ENCODE measurements at places on chromosomes 6 and 20.

DNA sequence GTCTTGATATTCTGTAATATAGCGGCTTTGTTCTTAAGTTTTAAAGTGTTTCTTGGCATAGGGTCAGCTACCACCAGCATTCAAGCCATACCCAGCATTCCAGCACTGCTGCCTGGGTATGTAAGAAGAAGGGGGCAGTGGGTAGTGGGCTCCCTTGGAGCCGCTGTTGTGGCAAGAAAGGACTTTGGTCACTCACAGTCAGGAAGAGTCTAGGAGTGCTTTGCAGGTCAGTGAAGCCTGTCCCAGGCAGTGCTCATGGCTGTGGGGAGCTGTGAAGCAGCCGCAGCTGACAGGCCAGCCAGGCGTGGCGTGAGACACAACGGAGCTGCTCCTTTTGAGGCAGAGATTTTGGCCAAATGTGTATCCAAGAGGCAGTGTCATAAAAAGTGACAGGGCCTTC is 512.0 kb downstream of the CDKAL1 start:
- no peak for DNase-seq

- DNase-seq: no peak
Measured at GRCh38 chr6:109091314-109092024, 3.2 kb downstream of the SESN1 start.

- DNase-seq: peak; percentile 46
Measured at GRCh38 chr6:145731447-145731846, 3.9 kb downstream of the EPM2A start.

DNA sequence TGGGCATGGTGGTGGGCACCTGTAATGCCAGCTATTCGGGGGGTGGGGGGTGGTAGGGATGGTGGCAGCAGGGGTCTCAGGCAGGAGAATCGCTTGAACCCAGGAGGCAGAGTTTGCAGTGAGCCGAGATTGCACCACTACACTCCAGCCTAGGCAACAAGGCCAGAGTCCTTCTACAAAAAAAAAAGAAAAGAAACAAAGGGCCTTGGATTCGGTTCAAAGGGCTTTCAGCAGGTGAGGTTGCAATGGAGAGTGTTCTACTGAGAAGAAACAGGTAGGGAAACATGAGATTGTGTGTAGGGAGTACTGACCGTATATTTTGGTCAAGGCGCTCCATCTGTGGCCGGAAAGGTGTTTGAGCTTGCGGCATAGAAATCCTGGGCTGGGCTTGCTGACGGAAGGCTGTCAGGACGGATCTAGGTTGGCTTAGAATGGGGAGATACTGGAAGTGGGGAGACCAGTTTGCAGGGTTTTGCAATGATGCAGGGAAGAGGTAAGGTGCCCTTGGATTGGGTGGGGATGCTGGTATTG is 40.7 kb upstream of the DSP start:
- no peak for DNase-seq

GRCh38 chr20:46178891-46179290 is 60.8 kb downstream of the CD40 start:
- no peak for DNase-seq

- DNase-seq: no peak
Measured at GRCh38 chr20:63554361-63555278, 661 bp downstream of the FNDC11 start.

DNA sequence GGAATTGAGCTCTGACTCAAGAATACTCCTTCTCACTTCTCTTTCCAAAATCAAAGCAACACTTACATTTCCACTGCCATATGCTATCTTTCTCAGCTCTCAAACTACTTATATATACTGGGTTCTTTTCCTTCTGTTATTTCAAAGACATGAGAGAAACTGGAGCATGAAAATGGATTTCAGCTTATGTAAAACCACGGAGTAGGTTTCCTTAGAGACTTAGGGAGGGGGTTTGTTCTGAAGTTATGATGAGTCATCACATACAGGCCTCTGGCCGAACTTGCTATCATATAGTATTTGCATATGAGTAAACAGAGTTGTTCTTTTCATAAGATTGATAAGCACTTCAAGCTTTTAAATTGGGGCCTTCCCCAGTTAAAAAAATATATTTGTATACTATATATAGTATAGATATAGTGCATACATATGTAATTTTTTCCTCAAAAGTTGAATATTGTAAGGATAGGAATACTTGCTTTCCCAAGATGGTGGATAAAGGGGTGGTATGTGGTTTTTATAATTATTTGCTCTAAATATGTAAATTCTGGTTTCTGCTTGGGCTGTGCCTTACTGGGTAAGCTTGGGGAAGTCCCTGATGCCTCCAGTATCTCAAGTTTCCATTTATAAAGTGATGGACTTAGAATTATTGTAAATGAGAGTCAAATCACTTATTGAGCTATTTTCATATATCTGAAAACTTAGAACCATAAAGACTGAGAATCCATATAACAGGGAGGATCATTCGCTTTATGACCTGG is 273.9 kb downstream of the RFPL4B start:
- peak; percentile 25 for DNase-seq

DNA sequence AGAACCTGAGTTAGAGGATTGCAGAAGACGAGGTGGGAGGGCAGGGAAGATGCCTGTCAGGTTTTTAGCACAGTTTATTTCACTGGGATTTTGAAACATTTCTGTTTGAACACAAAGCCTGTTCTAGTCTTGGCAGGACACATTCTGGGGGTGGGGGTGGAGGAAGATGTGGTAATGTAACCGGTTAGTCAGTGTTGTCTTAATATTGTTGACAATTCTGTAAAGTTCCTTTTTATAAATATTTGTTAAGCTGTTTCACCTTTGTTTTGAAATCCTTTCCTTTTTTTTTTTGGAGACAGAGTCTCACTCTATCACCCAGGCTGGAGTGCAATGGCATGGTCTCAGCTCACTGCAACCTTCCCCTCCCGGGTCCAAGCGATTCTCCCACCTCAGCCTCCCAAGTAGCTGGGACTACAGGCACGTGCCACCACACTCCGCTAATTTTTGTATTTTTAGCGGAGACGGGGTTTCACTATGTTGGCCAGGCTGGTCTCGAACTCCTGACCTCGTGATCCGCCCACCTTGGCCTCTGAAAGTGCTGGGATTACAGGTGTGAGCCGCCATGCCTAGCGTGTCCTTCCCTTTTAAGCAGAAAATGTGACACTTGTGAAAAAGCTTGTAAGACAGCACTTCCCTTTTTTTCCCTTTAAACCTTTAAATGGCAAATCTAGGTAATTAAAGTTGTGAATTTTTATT is 20.2 kb downstream of the SLC9A8 start:
- no peak for DNase-seq

DNA sequence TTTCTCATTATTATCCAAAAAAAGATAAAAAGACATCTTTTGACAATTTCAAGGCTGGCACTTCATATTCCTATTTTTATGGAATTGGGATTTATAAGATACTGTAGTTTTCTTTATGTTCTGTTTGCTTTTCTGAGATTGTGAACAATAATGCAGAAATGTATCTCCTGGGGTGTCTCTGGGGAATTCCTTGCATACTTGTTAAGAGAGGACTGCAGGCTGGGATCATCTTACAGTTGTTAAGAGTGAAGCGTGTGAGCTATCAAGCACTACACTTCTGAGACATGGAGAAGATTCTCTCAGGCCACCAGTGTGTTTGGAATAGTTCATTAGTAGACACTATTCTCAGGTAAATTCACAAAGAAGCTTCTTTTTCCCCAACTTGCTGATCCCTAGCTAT is 963.3 kb upstream of the GJE1 start:
- peak; percentile 65 for DNase-seq

DNA sequence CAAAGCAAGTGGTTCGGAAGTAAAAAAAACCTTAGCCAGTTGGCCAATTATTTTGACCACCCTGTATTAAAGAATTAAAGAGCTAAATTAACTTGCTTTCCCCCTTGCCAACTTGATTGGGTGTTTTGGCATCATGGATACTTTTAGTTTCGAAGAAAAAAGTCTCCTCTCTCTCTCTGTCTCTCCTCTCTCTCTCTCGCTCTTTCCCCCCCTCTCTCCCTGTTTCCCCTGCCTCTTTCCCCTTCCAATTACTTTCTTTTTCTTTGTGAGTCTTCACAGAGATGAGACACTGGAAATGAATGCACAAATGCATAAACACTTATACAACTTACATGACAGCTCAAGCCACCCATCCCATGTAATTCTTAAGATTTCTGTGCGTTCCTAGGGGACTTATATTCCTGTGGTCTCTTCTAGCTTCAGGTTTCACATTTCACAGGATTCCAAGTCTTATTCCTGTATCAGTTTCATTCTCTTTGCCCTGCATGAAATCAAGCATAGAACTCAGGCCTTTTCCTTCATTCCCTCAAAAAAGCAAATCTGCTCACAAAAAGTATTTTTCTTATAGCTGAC is 32.9 kb upstream of the EYA4 start:
- DNase-seq: no peak

GRCh38 chr20:36984257-36984638 is 32.7 kb upstream of the SAMHD1 start:
- DNase-seq: no peak

Measured in fibroblast of the aortic adventitia (primary cell).